ENCODE measurements at places on chromosomes 5 and 9.
A peak's percentile ranks its signal among the peaks of the same experiment; 100 is the strongest.

DNA sequence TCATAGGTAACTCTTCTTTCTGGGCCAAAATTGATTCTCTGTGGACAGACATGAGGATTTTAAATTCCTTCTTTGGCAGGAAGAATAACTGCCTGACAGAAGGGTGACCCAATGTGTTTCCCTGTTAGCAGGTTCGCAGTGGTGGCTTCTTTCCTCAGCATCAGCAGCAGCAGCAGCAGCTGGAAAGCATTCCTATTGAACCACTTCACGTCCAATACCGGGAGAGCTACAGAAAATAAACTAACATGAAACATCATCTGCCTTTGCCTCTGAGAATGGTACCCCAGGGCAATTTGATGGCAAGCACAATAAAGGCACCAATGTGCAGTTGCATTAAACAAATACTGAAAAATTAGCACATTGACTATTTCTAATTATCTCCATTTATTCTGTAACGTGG is 214.5 kb downstream of the TMEM167A start:
- ATAC-seq, result no peak

DNA sequence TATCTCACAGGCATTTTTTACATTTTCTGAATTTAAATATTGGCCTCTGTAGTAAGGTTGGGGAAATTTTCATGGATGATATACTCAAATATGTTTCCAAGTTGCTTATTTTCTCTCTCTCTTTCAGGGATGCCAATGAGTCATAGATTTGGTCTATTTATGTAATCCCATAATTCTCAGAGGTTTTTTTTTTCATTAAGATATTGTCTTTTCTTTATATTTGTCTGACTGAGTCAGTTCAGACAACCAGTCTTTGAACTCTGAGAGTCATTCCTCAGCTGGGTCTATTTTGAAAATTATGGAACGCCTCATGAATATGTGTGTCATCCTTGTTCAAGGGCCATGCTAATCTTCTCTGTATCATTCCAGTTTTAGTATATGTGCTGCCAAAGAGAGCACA is 223.2 kb downstream of the PCSK1 start:
- peak; percentile 14 for ATAC-seq

DNA sequence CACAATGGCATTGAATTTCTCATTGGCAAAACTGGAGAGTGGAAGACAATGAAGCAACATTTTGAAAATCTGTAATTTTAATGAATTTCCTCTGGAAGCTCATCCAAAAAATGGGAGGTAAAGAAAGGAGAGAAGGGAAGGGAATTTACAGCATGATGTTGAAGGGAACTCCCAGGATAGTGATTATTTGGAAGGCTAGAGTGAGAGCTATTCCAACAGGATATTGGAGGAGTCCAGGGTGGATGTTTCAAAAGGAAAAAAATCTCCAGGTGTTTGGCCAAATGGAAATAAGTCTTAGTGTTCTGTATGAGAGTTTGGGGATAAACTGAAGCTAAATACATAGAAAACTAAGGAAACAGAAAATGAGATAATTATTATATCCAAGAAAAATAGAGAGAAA is 106.2 kb downstream of the IZUMO3 start:
- no peak for ATAC-seq

DNA sequence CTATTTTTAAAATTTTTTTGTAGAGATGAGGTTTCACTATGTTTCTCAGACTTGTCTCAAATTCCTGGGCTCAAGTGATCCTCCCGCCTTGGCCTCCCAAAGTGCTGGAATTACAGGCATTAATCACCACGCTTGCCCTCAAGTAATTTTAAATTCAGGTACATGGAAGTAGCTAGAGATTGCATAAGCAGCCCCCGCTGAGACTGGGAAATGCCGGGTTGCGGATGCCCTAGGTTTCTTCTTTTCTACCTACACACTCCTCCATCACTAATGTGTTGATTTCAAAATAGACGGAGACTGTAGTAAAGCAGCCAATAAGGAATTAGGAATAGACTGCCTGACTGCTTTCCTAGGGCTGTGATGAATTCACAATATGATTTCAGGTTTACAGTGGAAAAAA is 202.4 kb downstream of the FANCC start:
- no peak for ATAC-seq

- no peak for ATAC-seq
Observed at GRCh38 chr9:79176014-79176697, 395.6 kb upstream of the TLE4 start.

GRCh38 chr9:13529321-13530104 is 250.0 kb upstream of the MPDZ start:
- no peak for ATAC-seq

DNA sequence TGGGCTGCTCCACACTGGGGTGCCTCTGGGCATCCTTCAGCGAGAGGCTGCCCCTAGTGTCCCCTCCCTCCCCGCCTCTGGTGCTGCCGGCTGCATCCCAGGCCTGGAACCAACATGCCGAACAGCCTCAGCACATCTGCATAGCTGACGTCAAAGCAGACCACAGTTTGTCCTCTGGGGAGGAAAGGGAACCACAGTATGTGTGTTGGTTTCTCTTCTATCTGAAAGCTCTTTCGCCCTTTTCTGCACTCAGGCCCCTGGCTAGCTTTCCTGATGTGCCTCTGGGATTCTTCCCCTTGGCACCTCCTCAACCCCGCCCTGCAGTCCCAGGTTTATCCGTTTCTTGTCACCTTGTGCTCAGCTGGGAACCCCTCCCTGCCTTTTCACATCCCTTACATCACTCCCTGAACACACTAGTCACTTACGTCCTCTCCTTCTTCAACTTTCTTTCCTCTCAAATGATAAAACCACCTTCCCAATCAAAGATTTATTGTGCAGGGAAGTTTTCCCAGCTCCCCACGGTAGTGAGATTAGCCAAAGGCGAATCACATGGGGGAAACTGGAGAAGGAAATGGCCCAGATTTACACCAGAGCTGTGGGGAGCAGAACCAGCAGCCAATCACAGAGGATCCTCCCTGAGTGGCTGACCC is 35.5 kb upstream of the B4GALT1 start:
- peak; percentile 90 for ATAC-seq

DNA sequence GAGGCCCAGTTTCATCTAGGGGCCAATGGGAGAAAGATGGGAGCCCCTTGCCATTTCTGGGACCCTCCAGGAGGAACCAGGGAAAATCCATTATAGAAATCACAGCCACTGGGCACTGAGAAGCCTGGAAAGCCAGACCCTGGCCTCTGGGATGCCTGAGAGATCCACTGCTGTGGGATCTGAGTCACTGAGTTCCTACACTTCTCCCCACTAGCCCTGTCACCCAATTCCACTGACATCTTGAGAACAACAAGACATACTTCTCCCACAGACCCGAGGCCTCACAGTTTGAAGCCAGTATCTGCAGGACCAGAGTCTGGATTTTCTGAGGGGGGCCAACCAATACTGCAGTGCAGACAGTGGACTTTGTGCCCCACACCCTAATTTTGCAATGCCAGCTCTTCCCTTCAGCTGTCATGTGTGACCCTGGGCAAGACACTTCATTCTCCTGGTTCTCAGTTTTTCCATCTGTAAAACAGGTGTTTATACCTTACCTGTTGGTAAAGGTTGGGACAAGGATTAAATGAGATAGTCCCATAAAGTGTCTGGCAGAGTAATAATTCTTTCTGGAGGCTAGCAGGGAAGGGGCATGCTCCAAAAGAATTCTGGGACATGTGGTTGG is 46.5 kb downstream of the CXXC5 start:
- ATAC-seq, result no peak

DNA sequence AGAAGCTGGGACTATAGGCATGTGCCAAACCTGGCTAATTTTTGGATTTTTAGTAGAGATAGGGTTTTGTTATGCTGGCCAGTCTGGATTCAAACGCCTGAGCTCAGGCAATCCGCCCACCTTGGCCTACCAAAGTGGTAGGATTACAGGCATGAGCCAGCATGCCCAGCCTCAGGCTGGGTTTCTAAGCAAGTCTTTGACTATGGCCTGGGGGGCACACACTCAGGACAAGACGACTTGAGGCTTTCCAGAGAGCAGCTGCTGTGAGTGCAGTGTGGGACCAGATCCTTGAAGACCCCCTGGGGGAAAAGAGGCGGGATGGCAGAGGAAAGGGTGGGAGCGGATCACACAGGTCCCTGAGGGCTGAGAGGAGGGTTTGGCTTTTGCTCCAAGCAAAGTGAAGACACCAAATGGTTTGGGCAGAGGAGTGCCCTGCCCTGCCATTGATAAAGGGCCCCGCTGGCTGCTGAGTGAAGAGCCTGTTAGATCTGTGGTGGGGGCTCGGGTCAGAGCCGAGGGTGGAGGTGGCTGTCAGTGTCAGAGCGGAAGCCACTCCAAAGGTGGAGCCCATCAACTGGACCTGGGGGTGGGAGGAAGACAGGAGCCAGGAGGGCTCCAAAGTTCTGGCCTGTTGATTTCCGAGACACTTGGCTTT is 46.8 kb upstream of the FUBP3 start:
- ATAC-seq, result no peak

GRCh38 chr5:177300236-177300880 is 3.2 kb downstream of the RAB24 start:
- peak; percentile 13 for ATAC-seq

DNA sequence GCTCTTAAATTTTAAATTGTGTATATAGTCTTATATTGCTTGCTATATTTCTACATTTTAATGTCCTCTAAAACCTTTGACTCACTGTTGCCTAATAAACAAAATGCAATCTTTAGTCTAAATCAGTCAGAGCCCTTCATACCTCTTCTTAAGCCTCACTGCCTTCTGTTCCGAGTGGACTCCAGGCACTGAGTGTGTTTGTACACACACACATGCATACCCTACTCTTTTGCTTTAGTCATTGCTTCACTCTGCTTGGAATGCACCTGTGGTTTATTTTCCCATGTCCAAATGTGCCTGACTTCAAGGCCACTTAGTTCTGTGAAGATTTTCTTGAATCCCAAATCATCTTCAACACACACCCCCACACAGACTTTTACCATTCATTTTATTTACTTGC is 60.9 kb downstream of the SLC12A2 start:
- no peak for ATAC-seq

GRCh38 chr5:55286411-55286933 is 21.0 kb downstream of the DHX29 start:
- no peak for ATAC-seq

DNA sequence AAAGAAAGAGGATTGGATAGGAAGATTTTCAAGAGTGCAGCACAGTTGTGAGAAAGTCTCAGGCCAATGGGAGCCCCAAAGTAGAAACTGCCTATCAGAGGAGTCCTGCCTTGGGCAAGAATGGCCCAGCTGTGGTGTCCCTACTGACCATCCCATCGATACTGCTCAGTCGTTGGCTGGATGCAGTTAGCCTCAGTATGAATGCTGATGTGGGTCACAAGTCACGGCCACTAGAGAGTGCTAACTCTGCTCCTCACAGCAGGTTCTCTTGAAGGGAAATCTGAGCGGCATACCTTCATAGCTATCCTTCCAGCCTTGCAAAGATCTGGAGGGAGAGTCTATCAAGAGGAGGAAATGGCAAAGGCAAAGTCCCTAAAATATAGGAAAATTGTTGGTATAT is 11.6 kb upstream of the CETN3 start:
- no peak for ATAC-seq

- no peak for ATAC-seq
Observed at GRCh38 chr9:103361906-103362305, 366.8 kb downstream of the CYLC2 start.

- ATAC-seq, result peak; percentile 58
Observed at GRCh38 chr5:152142840-152143469, 218.3 kb upstream of the GLRA1 start.

GRCh38 chr5:119820608-119821007 is 191.2 kb downstream of the FAM170A start:
- no peak for ATAC-seq

- ATAC-seq, result no peak
Observed at GRCh38 chr5:169636477-169637084, 494 bp upstream of the DOCK2 start.

DNA sequence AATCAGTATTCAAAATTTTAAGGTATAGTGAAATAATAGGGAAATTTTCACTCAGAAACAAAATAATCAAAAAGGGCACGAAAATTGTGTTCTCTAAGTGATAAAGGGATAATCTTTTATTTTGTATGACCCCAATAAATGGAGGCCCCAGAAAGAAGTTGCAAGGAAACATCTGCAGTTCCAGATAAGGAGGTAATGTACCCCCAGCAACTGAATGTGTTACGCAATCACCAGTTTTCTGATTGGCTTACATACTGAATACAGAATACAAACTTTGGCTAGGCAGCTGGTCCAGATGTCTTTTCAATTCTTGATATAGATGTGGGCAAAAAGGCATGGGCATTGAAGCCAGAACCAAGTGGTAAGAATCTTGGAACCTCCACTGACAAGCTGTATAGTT is 1.7 kb upstream of the TOPORS start:
- ATAC-seq, result no peak

- no peak for ATAC-seq
Observed at GRCh38 chr9:110669433-110669832, 842 bp downstream of the MUSK start.

GRCh38 chr9:105850852-105851500 is 156.6 kb downstream of the TMEM38B start:
- no peak for ATAC-seq

- ATAC-seq, result peak; percentile 22
Observed at GRCh38 chr9:136726631-136727191, 14.3 kb downstream of the DIPK1B start.

GRCh38 chr5:131968396-131968954 is 23.0 kb upstream of the MEIKIN start:
- ATAC-seq, result no peak

DNA sequence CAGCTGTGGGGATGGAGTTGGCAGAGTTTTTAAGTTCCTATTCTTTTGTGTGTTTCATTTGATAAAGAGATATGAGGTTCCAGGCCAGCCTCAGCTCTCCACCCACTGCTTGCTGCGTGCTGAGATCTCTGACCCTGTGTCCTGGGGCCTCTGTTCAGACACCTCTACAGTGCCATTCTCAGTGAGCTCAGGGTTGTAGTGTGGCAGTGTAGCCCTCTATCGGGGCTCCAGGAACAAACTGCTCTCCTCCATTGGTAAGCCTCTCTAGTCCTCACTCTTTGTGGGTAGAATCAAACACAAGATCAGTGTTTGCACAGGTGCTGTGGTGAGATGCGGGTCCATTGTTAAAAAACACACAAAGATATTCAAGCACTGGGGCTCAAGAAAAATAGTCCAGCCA is 386.6 kb upstream of the RPS23 start:
- ATAC-seq, result no peak

GRCh38 chr9:127055745-127056402 is 66.6 kb downstream of the ANGPTL2 start:
- ATAC-seq, result no peak

All from activated T-helper 17 cell treated with anti-CD3 and anti-CD28 coated beads, Interleukin-2, amount 50 U/mL, for 72 hours (primary cell).